SK-MEL-5 (cell line): ENCODE measurements at places on chromosomes 2 and 18.

- DNase-seq: peak; percentile 100
Measured at GRCh38 chr2:66888791-66889631, 454.1 kb downstream of the MEIS1 start.

DNA sequence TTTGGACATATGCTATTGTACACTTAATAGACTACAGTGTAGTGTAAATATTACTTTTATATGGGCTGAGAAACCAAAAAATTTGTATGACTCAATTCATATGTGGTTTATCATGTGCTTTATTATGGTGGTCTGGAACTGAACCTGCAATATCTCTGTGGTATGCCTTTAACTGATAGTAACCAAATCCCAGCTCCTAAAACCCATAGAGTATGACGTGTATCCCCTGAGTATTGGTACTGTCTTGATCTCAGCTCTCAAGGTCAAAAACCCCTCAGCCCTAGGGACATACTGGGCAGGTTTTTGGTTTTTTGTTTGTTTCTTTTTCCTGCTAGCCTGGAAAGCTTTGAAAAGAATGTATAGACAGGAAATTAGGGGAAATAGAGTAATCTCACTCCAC is 42.2 kb upstream of the ARHGAP15 start:
- DNase-seq: no peak

DNA sequence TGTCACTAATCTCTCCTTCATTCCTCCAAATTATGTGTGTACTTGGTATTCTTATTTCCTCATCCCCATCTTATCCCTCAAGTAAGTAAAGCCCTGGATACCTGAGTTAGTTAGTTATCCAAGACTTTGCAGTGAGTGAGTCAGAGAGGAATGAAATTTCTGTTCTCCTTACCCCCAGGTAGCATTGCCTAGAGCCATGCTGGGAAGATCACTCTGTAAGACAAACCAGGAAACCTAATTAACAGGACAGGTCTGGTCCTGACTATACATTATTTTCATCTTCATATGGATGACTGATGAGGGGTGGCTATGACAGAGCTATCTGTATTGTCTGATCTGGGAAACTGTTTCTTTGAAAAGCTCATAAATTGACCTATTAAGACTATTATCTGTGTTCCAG is 55.0 kb upstream of the ITGA6 start:
- DNase-seq: no peak

- no peak for DNase-seq
Measured at GRCh38 chr2:74497777-74498499, 1.5 kb downstream of the LBX2 start.

DNA sequence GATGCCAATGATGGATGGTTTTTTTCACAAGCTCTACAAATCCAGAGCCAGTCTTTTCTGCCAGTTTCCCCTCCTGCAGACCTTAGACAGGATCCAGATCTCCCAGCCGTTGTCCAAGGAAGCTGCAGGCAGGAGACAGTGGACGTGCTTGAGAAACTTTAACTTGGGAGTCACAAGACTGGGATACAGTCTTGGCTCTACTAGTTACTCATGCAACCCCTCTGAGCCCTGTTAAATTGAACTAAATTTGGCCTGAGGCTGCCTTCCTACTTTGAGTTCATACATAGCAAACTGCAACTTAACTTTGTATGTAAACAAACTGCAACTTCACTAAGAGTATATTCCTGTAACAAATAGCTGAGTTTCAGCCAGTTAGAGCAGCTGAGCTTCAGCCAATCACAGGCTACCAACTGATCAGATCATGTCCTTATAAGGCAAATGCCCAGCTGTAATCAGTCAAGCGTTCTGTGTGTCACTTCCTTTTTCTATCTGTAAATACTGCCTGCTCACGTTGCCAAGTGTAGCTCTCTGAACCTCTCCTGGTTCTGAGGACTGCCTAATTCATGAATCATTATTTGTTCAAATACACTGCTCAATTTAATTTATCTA is 140.9 kb downstream of the CAPN13 start:
- peak; percentile 45 for DNase-seq

DNA sequence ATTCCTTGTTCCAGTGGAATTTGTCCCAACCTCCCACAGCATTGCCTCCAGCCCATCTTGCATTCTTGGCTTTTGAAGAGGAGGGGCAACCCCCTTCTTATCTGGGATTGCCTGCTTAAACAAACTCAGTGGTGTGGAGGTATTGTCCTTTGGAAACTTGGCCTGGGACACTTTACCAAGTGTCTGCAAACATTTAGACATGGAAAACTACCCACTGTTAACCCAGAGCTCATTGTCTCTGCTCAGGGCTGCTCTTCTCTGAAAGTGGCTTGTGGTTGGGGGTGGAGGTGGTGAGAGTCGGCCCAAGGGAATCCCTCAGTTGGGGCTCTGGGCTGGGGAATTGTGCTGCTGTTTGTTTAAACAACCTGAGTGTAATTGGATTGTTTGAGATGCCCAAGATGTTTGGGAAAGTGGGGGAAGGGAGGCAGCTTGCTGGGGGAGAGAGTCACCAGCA is 178.3 kb upstream of the GATA6 start:
- DNase-seq: no peak
